ENCODE measurements at places on chromosomes 7 and 10. TPM values are rescaled to one million over a fixed set of nuclear protein-coding genes. Genes with fewer than 3 reads are reported as not detected.

GRCh38 chr10:49118430-49119074 is 3.2 kb upstream of the VSTM4 start:
- peak overlapping the region; percentile 47 for H3K27ac ChIP-seq
- peaks cover 33% of the 10 kb centered on the region for H3K4me1 ChIP-seq
- no peak overlapping the region for H3K4me3 ChIP-seq
- DNase-seq = no peak
- no peaks in the 10 kb centered on the region for H3K36me3 ChIP-seq

- DNase-seq = no peak
- no peaks in the 10 kb centered on the region for H3K36me3 ChIP-seq
- H3K27me3 ChIP-seq = no peaks in the 10 kb centered on the region
- no peak overlapping the region for H3K4me3 ChIP-seq
- peaks cover under 1% of the 10 kb centered on the region for H3K4me1 ChIP-seq
- H3K27ac ChIP-seq = no peak overlapping the region
Observed at GRCh38 chr7:17674166-17674942, 265.9 kb downstream of the SNX13 start.

GRCh38 chr10:121065330-121065729 is 214.2 kb downstream of the WDR11 start:
- H3K36me3 ChIP-seq = no peaks in the 10 kb centered on the region
- no peaks in the 10 kb centered on the region for H3K4me1 ChIP-seq
- DNase-seq = no peak
- no peak overlapping the region for H3K4me3 ChIP-seq

DNA sequence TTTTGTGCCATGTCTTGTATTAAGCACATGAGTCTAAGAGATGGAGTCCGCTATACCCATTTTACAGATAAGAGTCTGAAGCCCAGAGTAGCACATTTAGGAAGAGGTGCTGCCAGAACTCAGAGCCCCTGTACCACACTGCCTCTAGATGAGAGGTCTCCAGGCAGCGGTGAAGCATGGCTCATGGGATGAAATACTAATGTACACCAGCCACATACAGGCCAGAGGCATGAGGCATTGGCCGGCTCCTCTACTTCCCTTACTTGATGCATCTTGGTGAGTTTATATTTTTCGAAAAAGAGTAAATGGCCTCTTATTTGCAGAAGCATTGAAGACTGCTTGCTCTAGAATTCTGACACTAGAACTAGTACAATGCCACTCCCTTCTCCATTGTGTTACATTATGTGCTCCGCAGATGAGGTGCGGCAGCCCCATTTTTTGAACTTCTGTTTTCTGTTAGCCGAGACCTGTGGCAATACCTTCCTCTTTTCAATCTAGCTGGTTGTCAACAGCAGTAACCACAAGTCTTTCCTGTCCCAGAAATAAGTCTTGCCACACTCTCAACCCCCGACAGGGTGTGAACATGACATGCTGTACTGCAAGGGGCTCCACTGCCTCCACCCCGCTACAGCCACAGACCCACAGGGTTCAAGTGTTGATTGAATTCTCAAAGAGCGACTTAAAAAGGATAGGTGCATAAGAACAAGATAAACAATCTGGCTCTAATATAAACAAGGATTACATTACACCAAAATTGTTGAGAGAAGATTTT is 145.3 kb downstream of the CELF2 start:
- H3K27me3 ChIP-seq = no peaks in the 10 kb centered on the region
- H3K4me1 ChIP-seq = peaks cover 8% of the 10 kb centered on the region
- no peak overlapping the region for H3K27ac ChIP-seq
- no peaks in the 10 kb centered on the region for H3K36me3 ChIP-seq
- peak; percentile 36 for DNase-seq

Gene ANXA8L1
- total RNA-seq = not detected

- H3K27ac ChIP-seq = peak overlapping the region; percentile 50
- peaks cover 11% of the 10 kb centered on the region for H3K4me1 ChIP-seq
- H3K4me3 ChIP-seq = peak overlapping the region; percentile 67
Observed at GRCh38 chr10:121595806-121596688, 2.2 kb downstream of the FGFR2 start.

- peaks cover 4% of the 10 kb centered on the region for H3K4me1 ChIP-seq
- H3K4me3 ChIP-seq = no peak overlapping the region
- no peak overlapping the region for H3K27ac ChIP-seq
- no peaks in the 10 kb centered on the region for H3K27me3 ChIP-seq
- DNase-seq = no peak
- no peaks in the 10 kb centered on the region for H3K36me3 ChIP-seq
Observed at GRCh38 chr7:105861224-105861623, 15.2 kb downstream of the ATXN7L1 start.

- no peaks in the 10 kb centered on the region for H3K27me3 ChIP-seq
- H3K4me1 ChIP-seq = peaks cover 6% of the 10 kb centered on the region
- no peak overlapping the region for H3K27ac ChIP-seq
- no peak overlapping the region for H3K4me3 ChIP-seq
- no peak for DNase-seq
- H3K36me3 ChIP-seq = no peaks in the 10 kb centered on the region
Observed at GRCh38 chr7:112292162-112292561, 85.7 kb downstream of the ZNF277 start.

Gene TRDMT1
- total RNA-seq = 29.4 TPM

DNA sequence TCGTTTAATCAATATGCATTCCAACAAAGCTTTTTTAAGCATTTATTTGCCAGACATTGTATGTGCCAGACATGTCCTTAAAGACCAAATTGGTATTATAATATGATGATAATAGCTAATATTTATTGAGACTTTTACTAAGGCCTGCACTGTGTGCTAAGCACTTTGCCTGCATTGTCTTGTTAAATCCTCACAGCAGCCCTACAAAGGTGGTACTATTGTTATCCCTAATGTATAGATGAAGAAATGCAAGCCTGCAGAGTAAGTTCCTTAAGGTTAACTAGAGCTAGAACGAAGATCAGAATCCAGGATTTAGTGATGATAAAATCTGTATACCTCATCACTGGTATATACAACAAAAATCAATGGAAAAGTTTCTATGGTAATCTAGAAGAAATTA is 5.3 kb upstream of the CAPZA2 start:
- H3K4me1 ChIP-seq = peaks cover 2% of the 10 kb centered on the region
- H3K36me3 ChIP-seq = no peaks in the 10 kb centered on the region
- DNase-seq = no peak
- no peak overlapping the region for H3K4me3 ChIP-seq

DNA sequence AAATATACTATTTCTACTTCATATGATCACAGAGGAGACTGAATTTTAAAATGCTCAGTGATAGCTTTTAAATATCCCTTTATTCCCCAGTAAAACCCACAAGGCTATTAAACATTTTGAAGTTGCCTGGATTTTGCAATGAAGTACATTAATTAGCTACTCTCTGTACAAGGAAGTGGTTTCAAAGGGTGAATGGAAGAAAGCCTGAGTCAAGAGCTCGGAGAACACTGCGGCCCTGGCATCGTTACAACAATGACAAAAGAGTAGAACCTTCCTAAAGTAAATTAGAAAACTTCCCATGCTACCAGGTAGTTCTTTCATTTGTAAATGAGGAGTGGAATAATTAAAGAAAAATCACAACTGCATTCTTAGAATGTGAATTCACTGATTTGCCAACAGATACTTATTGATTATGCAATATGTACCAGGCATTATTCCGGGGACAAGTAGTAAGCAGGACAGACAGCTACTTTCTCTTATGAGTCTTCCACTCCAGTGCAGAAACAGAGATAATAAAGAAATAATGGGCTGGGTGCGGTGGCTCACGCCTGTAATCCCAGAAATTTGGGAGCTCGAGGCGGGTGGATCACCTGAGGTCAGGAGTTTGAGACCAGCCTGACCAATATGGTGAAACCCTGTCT is 63.0 kb downstream of the ZNF22 start:
- no peaks in the 10 kb centered on the region for H3K4me1 ChIP-seq
- DNase-seq = peak; percentile 14
- H3K4me3 ChIP-seq = no peak overlapping the region
- no peaks in the 10 kb centered on the region for H3K36me3 ChIP-seq

GRCh38 chr10:128625926-128626325 is 499.7 kb upstream of the MKI67 start:
- no peaks in the 10 kb centered on the region for H3K4me1 ChIP-seq
- no peak overlapping the region for H3K27ac ChIP-seq
- no peak overlapping the region for H3K4me3 ChIP-seq
- no peak for DNase-seq
- no peaks in the 10 kb centered on the region for H3K27me3 ChIP-seq
- H3K36me3 ChIP-seq = no peaks in the 10 kb centered on the region

Gene PDE6C
- total RNA-seq = not detected

DNA sequence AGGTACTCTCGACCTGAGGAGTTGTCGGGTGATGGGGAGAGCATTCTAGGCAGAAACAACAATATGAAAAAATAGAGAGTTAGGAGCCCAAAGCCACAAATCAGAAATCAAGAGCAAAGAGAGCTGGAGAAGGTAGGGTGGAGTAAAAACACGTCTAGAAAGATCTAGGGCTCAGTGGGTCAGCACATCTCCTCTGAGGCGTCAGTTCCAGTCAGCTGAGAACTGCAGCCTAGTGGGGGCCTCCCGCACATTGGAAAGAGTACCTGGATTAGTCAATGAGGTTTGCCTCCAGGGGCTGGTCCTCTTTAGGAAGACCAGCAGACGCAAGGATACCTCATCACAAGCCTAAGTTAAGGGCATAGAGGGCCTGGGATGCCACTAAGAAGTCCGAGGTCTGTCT is 113.2 kb upstream of the LANCL2 start:
- H3K27ac ChIP-seq = no peak overlapping the region
- H3K4me1 ChIP-seq = peaks cover 21% of the 10 kb centered on the region
- no peaks in the 10 kb centered on the region for H3K27me3 ChIP-seq
- no peaks in the 10 kb centered on the region for H3K36me3 ChIP-seq
- no peak overlapping the region for H3K4me3 ChIP-seq
- no peak for DNase-seq

Gene ZPBP
- total RNA-seq = 0.71 TPM

Gene CPA4
- not detected for total RNA-seq

- no peaks in the 10 kb centered on the region for H3K4me1 ChIP-seq
- no peak overlapping the region for H3K4me3 ChIP-seq
- no peaks in the 10 kb centered on the region for H3K27me3 ChIP-seq
- DNase-seq = no peak
- H3K36me3 ChIP-seq = no peaks in the 10 kb centered on the region
Observed at GRCh38 chr10:80870282-80870681, 332.6 kb downstream of the SH2D4B start.

DNA sequence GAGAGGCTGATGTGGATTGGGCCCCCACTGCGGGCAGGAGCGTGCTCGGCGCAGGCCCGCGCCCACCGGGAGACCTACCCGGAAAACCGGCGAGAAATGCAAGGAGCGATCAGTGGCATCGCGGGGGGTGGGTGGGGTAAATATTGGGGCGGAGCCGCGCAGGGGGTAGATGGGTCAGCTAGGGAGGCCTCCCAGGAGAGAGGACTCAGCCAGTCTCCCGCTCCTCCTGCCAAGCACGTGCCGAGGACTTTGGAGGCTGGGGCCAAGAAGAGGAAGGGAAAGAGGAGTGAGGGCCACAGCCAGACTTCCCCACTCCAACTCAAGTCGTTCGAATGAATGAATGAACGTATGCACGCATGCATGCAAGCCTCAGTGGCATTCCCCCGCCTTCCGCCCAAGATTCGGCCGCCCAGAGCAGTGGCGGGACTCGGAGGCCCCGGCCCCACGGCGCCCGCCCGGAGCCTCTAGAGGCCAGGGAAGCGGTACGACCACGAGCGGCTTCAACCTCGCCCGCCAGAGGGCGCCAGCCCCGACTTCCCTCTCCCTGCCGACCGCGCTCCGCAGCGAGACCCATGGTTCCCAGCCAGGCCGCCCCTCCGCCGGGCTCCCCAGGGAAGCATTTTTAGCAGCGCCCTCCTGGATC is 3.6 kb downstream of the NPM3 start:
- H3K4me1 ChIP-seq = peaks cover 48% of the 10 kb centered on the region
- H3K36me3 ChIP-seq = peaks cover 3% of the 10 kb centered on the region
- DNase-seq = peak; percentile 72
- H3K27ac ChIP-seq = no peak overlapping the region

DNA sequence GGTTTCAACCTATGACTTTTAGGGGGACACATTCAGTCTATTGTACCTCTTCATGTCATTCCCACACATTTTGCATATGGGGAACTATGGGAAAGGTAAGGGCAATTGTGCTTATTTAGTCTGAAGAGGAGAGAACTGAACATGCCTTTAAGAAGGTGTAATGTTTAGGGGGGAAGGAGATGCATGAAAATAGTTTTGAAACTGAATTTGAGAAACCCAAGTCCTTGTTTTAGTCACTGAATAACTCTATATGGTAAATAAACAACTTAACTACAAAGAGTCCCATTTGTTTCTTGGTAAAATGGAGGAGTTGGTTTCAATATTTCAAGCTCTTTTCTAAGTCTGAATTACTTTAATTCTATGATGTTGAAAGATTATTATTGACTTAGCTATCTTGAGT is 166.1 kb downstream of the DNAJB9 start:
- no peak overlapping the region for H3K27ac ChIP-seq
- H3K4me1 ChIP-seq = no peaks in the 10 kb centered on the region
- no peaks in the 10 kb centered on the region for H3K27me3 ChIP-seq
- no peaks in the 10 kb centered on the region for H3K36me3 ChIP-seq

Gene PAX2
- not detected for total RNA-seq

GRCh38 chr10:132010483-132010882 is 28.8 kb upstream of the BNIP3 start:
- H3K4me3 ChIP-seq = no peak overlapping the region
- no peaks in the 10 kb centered on the region for H3K27me3 ChIP-seq
- no peak for DNase-seq
- no peak overlapping the region for H3K27ac ChIP-seq
- H3K36me3 ChIP-seq = no peaks in the 10 kb centered on the region

DNA sequence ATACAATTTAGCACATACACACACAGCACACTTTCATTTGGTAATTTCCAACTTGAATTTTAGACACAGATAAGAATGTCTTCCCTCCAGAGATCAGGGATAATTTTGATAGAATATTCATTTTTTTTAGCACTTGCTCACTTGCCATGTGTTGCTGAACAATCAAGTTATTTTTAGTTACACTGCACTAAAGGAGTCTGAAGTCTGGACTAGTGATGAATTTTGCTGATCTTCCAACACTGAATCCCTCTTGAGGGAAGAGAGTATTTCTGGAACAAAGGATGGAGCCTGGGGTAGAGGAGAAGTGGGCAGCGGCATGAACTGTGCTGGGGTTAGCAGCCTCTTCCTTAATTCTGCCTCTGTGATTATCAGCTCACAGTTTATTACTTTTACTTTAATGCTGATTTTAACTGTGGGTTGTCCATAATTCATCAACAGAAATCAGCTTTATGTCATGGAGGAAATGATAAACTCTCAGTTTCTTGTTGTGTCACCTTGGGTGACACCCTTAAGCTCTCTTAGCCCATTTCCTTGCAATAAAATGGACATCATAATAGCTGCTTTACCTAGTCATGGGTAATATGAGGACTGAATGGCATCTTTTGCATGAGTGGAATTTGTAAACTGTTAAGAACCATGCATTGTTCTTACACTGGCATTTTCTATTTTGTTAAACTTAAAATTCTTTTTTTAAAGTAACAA is 32.1 kb downstream of the SGPL1 start:
- peaks cover 17% of the 10 kb centered on the region for H3K36me3 ChIP-seq
- DNase-seq = no peak
- H3K27me3 ChIP-seq = no peaks in the 10 kb centered on the region
- no peak overlapping the region for H3K4me3 ChIP-seq
- no peaks in the 10 kb centered on the region for H3K4me1 ChIP-seq
- no peak overlapping the region for H3K27ac ChIP-seq

Data from thyroid gland (tissue), 4 donors.